ENCODE measurements at places on chromosomes 13 and 19.

GRCh38 chr13:45162821-45163220 is 38.0 kb downstream of the KCTD4 start:
- H3K4me3 ChIP-seq = no peak overlapping the region
- H3K27ac ChIP-seq = no peak overlapping the region
- H3K36me3 ChIP-seq = peaks cover 15% of the 10 kb centered on the region
- no peaks in the 10 kb centered on the region for H3K27me3 ChIP-seq
- H3K4me1 ChIP-seq = no peaks in the 10 kb centered on the region
- no peak for DNase-seq

DNA sequence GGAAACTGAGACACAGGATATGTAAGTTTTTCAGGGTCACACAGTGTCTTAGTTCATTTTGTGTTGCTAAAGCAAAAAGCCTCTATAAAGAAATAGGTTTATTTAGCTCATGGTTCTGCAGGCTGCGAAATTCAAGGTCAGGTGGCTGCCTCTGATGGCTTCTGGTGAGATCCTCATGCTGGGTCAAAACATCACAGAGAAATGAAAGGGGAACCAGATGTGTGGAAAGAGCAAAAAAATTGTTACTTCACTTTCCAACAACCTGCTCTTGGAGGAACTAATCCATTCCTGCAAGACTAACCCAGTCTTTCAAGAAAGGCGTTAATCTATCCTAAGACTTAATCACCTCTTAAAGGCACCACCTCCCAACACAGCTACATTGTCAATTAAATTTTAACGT is 64.2 kb upstream of the UBL3 start:
- H3K27ac ChIP-seq = no peak overlapping the region
- no peak overlapping the region for H3K4me3 ChIP-seq
- no peak for DNase-seq
- peaks cover 15% of the 10 kb centered on the region for H3K27me3 ChIP-seq

- H3K36me3 ChIP-seq = no peaks in the 10 kb centered on the region
- peaks cover 1% of the 10 kb centered on the region for H3K27me3 ChIP-seq
- peak overlapping the region; percentile 20 for H3K4me3 ChIP-seq
- H3K27ac ChIP-seq = no peak overlapping the region
These were observed 927 bp upstream of the TSHZ3 start for GRCh38 chr19:31350033-31350692.

DNA sequence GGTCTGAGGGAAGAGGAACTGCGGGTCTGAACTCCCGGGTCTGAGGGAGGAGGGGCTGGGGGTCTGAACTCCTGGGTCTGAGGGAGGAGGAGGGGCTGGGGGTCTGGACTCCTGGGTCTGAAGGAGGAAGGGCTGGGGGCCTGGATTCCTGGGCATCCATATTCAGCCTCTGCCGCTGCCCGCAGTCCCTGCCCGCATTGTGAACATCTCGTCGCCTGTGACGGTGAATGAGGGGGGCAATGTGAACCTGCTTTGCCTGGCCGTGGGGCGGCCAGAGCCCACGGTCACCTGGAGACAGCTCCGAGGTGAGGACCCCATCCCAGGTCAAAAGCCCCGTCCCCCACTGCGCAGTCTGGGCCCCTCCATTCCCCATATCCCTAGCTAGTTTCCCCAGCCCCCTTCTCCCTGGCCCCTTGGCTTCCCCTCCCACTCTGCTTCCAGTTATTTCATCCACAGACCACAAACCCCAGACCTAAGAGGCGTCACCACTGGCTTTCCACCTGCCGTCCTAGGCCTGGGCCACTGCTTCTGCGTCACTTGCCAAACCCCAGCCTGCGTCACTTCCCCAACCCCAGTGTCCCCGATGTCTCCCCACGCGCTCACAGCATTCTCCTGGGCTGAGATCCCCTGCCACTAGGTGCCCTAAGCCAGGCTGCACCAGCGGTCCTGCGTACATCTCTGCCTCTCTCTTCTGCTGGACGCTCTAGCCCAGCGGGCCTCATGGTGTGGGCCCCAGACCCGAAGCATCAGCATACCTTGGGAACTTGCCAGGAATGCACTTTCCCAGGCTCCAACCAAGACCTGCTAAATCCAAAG is 13.9 kb downstream of the IGLON5 start:
- H3K36me3 ChIP-seq = no peaks in the 10 kb centered on the region
- H3K4me3 ChIP-seq = no peak overlapping the region
- DNase-seq = no peak
- no peak overlapping the region for H3K27ac ChIP-seq
- H3K4me1 ChIP-seq = no peaks in the 10 kb centered on the region
- H3K27me3 ChIP-seq = no peaks in the 10 kb centered on the region

DNA sequence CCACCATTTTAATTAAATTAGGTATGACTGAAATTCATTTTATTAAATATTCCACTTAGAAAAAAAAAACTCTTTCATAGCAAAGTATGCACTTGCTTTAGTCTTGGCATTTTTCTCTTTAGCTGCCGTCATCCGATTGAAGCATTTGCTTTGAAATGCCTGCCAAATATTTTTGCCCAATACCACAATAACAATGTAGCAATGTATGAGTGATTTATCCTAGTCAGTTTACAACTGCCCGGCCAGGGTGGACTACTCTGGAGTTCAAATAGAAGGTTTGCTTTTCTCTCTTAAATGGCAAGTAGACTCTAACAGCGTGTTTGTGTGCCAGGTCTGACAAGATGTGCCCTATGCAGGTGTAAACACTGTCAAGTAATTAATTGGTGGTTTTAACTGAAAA is 675.3 kb upstream of the SGCG start:
- no peak overlapping the region for H3K27ac ChIP-seq
- H3K4me1 ChIP-seq = no peaks in the 10 kb centered on the region
- no peaks in the 10 kb centered on the region for H3K36me3 ChIP-seq
- no peak overlapping the region for H3K4me3 ChIP-seq
- H3K27me3 ChIP-seq = no peaks in the 10 kb centered on the region
- no peak for DNase-seq

GRCh38 chr19:19447536-19448237 is 42.2 kb downstream of the GATAD2A start:
- H3K4me1 ChIP-seq = peaks cover 4% of the 10 kb centered on the region
- no peaks in the 10 kb centered on the region for H3K27me3 ChIP-seq
- no peak overlapping the region for H3K4me3 ChIP-seq
- H3K36me3 ChIP-seq = peaks cover 24% of the 10 kb centered on the region
- H3K27ac ChIP-seq = no peak overlapping the region

- no peaks in the 10 kb centered on the region for H3K27me3 ChIP-seq
- peaks cover 26% of the 10 kb centered on the region for H3K4me1 ChIP-seq
- peaks cover 46% of the 10 kb centered on the region for H3K36me3 ChIP-seq
- DNase-seq = peak; percentile 19
These were observed 2.1 kb downstream of the DAPK3 start for GRCh38 chr19:3968556-3969434.

DNA sequence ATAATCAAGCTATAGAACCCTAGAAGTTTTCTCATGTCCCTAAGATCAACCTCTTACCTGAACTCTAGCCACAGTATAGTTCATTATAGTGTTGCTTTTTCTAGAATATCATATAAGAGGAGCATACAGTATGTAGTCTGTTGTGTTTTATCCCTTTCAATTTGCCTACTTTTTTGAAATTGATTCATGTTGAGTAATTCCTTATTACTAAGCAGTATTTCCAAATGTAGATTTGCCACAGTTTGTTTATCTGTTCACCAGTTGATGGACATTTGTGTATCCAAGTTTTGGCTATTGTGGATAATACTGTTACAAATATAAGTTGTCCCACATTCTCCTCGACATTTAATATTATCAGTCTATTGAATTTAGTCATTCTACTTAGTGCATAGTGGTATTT is 138.0 kb downstream of the LMO7 start:
- H3K4me3 ChIP-seq = no peak overlapping the region
- H3K27me3 ChIP-seq = no peaks in the 10 kb centered on the region
- no peak for DNase-seq

DNA sequence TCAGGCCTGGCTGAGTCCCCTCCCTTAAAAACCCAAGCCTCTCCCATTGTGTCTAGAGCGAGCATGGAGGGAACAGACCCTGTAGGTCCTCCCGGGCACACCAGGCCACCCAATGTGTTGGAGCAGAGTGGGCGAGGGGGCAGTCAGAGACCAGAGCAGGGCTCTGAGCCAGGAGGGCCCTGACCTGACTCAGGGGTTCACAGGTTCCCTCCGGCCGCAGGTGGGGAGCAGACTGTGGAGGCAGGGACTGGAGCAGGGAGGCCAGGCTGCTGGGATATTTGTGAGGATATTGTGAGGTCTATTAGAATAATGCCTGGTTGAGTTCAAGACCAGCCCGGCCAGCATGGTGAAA is 1.6 kb upstream of the TYROBP start:
- no peak overlapping the region for H3K4me3 ChIP-seq
- no peak overlapping the region for H3K27ac ChIP-seq
- peaks cover 10% of the 10 kb centered on the region for H3K4me1 ChIP-seq
- no peaks in the 10 kb centered on the region for H3K36me3 ChIP-seq
- DNase-seq = no peak

- no peak overlapping the region for H3K27ac ChIP-seq
- H3K36me3 ChIP-seq = no peaks in the 10 kb centered on the region
- H3K4me3 ChIP-seq = no peak overlapping the region
- H3K4me1 ChIP-seq = no peaks in the 10 kb centered on the region
These were observed 21.1 kb downstream of the FAM187B start for GRCh38 chr19:35207391-35207871.

DNA sequence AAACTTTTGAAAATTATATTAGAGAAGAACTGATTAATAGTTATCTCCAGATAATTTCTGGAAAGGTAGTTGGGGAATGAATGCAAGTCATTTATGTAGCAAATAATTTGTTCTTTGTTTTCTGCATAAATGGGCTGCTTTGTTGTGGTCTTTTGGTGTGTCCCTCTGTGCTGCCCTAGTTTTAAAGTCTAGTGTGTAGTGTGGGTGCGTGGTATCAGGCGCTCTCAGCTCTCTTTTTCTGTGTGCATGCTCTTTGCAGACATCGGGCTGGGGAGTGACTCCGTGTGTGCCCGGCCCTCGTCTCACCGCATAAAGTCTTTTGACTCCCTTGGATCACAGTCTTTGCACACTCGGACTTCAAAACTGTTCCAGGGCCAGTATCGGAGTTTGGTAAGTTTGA is 94.5 kb downstream of the ARHGEF7 start:
- H3K27ac ChIP-seq = 0 out of 2 replicates have a peak overlapping the region, but pooled peaks have one; percentile 9
- no peaks in the 10 kb centered on the region for H3K27me3 ChIP-seq
- peaks cover 17% of the 10 kb centered on the region for H3K4me1 ChIP-seq
- H3K4me3 ChIP-seq = no peak overlapping the region
